ENCODE measurements at places on chromosomes 5 and 9. TPM values are rescaled to one million over a fixed set of nuclear protein-coding genes. Genes with fewer than 3 reads are reported as not detected.

SEMA5A gene
- total RNA-seq, result 51.5 TPM

SPATA31A6 gene
- total RNA-seq, result not detected

CDC42SE2 gene
- total RNA-seq, result 25.8 TPM

KIF20A gene
- not detected for total RNA-seq

OR1Q1 gene
- not detected for total RNA-seq

Data from heart right ventricle (tissue), 16 donors.